ENCODE measurements at places on chromosomes 16 and 17.

DNA sequence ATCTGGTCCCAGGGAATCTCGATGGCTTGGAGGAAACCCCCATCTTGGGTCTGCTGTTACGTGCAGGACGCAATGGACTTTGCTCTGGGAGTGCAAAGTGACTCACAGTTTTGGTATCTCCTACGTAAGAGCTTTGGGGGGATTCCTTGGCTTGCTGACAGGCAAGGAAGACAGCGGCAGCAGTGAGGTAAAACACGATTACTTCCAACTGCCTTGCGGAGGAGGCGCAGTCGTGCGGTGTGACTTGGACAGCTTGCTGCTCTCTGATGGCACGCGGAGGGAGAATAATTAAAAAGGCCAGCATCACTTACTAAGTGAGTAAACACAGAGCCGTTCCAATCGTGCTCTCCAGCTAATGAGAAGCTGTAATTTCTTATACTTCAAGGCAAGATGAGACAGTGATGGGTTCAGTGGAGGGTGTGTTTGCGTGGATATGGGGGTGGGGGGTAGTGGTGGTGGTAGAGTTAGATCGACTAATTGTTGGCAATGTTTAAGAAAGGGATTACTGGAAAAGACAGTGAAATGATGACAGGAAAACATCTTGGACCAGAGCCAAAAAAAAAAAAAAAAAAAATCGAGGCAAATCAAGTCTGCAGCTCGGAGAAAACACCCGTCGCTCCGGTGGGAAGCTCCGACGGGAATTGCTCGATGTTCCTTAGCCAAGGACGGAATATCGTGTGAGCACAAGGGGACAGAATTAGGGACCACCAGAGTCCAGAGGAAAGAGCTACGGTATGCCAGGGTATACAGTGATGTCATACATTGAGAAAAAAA lies 184.8 kb upstream of the ZFHX3 start:
- peak; percentile 19 for DNase-seq

- DNase-seq, result no peak
Measured at GRCh38 chr17:43439041-43439440, 40.2 kb downstream of the ARL4D start.

DNA sequence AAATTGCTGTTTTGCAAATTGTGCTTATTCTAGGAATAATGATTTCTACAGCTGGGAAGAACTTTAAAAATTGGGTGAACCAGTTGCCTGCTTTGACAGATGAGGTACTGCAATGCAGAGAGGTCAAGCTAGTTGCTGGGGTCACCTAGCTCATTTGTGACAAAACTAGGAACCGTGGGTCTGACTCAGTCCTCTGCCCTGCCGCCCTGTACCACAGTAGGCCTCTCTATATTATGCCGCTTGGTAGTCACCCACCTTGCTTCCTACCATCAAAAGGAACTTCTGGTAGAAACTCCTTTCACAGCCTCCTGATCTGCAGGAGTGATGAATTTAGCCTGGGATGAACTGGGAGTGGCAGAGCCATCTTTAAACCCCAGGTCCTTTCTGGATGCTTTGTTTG lies 105.7 kb downstream of the PITPNC1 start:
- no peak for DNase-seq

DNA sequence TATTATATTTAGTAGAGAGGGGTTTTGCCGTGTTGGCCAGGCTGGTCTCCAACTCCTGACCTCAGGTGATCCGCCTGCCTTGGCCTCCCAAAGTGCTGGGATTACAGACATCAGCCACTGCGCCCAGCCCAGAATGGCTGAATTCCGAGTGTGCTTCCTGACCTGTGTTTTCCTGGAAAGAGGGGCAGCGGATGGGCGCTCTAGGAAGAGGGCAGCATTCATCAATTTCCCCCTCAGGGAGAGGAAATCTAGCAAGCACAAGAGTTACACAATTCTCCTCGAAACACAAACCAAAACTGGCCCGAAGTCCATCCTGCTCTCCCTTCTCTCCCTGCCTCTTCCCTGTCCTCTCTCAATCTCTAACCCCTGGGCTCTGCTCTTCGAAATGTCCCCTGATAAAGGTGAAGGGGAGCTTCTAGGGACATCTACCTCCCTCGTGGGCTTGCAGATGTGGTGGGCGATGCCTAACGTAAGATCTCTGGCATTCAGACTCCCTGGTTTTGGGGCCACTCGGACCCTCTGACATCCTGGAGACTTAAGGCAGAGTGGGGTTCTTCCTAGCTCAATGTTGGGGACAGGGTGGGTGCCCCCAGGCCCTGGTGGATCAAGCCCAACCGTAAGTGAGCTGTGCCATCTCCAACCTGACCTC lies 1.0 kb downstream of the IL27 start:
- DNase-seq, result no peak

- no peak for DNase-seq
Measured at GRCh38 chr16:85383836-85384832, 229.0 kb upstream of the GSE1 start.

- no peak for DNase-seq
Measured at GRCh38 chr17:79842656-79843473, 3.6 kb upstream of the CBX4 start.
